ENCODE measurements at places on chromosomes 6 and 20.

GRCh38 chr6:76510489-76510888 lies 438.0 kb upstream of the IMPG1 start:
- DNase-seq, result no peak

DNA sequence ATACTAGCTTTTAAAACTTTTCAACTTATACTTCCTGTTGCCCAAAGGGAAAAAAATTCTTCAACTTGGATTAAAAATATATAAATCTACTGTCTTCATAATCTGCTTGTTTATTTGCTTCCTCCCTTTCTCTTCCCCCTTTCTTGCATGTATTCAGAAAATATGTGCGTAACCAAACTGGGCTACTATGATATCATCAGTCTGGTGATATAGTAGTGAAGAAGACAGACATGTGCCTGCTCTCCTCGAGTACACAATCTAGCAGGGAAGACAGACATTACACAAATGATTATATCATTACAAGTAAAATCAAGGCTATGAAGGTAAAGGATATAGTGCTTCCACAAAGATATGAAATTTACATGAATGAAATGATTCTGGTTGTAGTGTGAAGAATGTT lies 31.0 kb downstream of the IBTK start:
- no peak for DNase-seq

- DNase-seq, result no peak
These were observed 6.8 kb upstream of the COMMD7 start for GRCh38 chr20:32749914-32750637.

- no peak for DNase-seq
These were observed 39.7 kb upstream of the ATXN1 start for GRCh38 chr6:16800942-16801341.

- DNase-seq, result no peak
These were observed 31.2 kb upstream of the MAPK13 start for GRCh38 chr6:36098920-36099647.

- no peak for DNase-seq
These were observed 106.1 kb downstream of the TFAP2B start for GRCh38 chr6:50924758-50925157.

GRCh38 chr6:15490242-15491100 lies 172.4 kb downstream of the DTNBP1 start:
- no peak for DNase-seq

DNA sequence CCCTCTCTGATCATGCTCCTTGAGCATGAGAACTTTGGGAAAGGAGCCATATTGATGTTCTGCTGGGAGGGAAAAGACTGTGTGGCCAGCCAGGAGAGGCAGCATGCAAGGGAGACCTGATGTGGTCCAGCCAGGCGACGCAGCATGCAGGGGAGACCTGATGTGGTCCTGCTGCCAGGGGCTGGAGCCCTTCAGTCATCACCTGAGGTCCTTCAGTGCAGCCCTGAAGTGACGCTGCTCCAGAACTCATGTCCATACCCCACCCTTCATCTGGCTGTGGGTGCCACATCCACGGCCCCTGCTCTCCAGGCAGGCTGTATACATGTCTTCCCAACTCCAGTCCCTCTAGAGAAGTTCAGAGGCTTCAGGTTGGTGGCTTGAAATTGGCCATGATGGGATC lies 134.4 kb downstream of the ERMARD start:
- DNase-seq, result no peak

- no peak for DNase-seq
These were observed 13.2 kb upstream of the ZBTB24 start for GRCh38 chr6:109496036-109496772.

- no peak for DNase-seq
These were observed 128.9 kb upstream of the SHLD1 start for GRCh38 chr20:5621305-5621704.

GRCh38 chr20:32364554-32365208 lies 6.5 kb downstream of the ASXL1 start:
- no peak for DNase-seq

- no peak for DNase-seq
These were observed 594.2 kb upstream of the CHD6 start for GRCh38 chr20:42212391-42212790.

GRCh38 chr6:33604941-33605854 lies 15.9 kb upstream of the ITPR3 start:
- DNase-seq, result no peak

DNA sequence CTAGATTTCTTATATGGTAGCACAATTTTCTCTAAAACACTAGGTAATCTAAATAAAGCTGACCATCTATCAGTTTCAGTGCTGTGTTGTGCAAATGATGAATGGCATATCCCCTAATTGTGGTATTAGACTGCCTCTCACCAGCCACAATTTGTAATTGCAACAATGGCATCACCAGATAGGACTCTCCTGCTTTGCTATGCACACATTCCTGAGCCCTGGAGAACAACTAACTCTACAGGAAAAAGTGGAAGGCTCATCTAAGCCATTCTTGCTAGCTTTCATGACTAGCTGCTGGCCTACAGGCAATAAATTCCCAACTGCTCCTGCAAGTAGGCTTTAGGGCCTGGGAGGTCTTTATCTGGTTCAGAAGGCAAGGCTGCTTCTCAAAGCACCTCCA lies 974.1 kb downstream of the EYS start:
- no peak for DNase-seq

DNA sequence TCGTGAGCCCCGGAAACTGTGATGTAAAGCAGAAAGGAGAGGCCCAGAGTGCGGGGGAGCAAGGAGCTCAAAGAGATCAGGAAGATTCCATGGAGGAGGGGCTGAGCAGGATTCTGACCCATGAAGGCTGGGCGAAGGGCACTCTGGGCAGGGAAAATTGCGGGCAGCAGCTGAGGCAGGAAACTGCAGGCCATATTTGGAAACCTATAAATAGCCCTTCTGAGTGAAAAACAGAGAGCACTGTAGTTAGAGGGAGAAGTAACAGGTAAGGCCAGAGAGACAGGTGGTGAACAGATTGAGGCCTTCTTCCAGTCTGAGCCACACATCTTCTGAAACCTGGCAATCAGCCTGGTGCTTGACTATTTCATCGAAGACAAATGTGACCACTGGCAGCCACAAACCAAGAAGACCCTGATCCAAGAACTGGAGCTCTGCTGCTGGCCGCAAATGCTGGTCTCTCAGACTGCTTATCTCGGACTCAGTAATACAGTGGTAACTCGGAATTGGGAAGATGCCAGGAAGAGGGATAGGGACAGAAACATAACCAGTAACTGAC lies 14.1 kb upstream of the BEND3 start:
- DNase-seq, result no peak

- DNase-seq, result peak; percentile 94
These were observed 18.1 kb upstream of the CEBPB start for GRCh38 chr20:50172347-50173013.

- DNase-seq, result no peak
These were observed 884 bp downstream of the TSPO2 start for GRCh38 chr6:41043151-41043550.

DNA sequence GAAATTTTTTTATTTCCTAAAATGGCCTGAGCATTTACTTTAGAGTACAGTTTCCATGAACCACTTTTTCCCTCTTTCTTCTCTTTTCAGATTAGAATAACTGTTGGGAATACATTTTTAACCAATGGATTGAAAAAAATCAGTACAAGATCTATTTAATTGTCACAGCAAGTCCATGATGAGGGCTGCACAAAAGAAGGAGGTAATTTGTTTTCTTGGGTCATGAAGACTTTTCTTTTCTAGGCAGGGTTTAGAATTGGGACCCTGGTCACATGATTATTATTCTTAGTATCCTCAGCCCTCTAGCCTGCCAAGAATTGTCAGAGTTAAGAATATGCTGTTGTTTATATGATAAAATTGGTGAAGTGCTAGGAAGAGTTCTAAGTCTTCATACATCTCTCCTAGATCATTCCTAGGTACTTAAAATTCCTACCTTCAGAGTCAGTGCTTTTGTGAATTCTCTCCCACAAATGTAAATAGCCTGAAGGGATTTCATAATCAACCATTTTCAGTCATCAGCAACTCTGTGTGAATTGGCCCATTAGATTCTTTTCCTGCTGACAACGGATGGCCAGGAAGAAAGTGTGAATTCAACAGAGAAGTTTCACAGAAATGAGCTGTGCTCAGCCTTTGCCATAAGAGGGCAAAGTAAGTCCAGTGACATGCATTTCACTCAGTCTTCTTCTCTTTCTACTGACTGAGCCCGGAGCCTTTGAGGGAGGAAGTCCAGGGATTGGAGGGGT lies 32.4 kb upstream of the TPBG start:
- DNase-seq, result no peak

DNA sequence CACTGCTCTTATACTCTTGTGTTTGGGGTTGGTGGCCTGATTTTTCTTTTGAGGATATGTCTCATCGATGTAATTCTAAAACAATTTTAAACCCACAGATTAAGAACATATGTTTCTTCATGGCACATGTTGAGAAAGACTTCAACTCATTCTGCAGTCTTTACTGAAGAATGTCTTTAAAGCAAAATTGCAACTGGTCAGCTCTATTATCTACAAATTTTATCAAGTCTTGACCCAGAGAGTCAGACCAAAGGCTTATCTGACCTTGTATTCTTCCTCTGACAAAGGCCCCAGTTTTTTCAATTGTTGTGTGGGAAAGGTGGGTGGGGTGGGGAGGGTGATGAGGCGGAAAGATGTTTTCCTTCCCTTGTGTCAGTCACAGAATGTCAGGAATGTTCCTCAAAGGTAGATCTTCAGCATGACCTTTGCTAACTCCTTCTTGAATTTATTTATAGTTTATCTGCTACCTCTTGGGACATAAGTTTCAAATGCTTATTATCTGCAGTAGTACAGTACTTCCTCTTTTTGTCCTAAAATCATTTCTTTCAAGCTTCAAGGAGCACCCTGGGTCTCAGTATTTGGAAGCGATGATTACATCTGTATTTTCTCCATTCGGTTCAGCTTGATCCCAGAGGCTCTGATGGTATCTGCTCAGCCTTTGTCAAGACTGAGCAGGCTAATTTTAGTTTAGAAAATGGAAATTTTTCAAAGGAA lies 63.2 kb upstream of the TIAM2 start:
- no peak for DNase-seq

GRCh38 chr6:126396131-126396530 lies 56.2 kb downstream of the CENPW start:
- no peak for DNase-seq

Measured in HuH-7 (cell line).